ENCODE measurements at places on chromosomes 3 and 15.

DNA sequence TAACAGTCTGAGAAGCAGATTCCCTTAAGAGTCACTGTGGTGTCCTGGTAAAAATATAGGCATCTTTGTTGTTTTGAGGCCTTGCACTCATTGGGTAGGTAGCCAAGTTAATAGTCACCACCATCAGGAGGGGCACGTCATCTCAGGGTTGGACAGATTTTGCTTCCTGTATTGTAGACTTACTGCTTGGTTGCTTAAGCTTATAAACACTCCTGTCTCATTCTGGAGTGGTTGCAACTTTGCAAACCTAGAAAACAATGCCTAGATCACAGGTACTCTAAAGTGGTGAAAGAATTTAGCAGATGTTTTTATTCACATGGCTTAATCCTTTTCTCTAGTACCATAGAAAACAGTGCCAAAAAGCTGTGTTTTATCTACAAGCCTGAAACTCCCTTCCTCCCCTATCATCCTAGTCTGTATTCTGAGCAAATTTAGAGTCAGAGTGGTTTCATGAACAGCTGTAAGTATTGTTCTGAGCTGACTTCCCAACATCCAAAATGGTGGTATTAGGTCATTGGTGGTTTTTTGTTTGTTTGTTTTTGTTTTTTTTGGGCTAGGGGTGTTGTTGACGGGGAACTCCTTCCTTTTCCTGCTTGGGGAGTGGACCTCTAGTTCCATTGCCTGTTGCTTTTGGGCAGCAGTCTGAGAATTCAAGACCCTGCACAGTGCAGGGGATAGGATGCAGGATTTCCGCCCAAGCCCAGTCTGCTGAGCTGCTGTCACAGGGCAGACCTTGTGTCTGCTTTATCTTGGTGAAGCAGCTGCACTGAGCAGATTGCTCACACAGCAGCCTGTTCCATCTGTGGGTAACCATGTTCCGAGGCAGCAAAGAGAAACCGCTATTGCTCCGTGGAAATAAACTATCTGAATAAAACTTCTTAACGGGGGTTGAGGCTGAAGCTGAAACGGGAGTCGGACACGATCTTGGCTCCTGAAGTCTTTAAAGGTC is 202.0 kb downstream of the AKAP13 start:
- peak; percentile 70 for DNase-seq

- DNase-seq, result no peak
Observed at GRCh38 chr3:126510308-126510910, 7.2 kb downstream of the UROC1 start.

DNA sequence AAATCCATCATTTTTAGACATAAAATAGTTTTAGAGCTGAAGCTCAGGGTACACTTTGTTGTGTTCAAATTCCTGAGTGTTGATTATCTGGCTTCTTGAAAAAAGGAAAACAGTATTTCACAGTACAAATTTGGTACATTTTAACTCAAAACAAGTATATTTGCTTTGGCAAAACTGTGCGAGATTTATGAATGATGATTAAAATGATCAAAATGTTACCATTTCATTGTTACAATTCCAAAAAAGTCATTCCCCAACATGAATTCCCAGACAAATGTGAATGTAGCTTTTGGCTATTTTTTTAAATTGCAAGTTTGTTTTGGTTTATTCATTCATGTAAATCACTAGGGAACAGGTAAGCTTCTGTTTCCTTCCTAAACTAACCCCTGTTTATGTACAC is 347.4 kb upstream of the DCBLD2 start:
- no peak for DNase-seq

GRCh38 chr3:49333091-49333490 is 6.8 kb downstream of the USP4 start:
- DNase-seq, result peak; percentile 69

GRCh38 chr3:183116025-183116614 is 16.8 kb upstream of the MCCC1 start:
- peak; percentile 79 for DNase-seq

DNA sequence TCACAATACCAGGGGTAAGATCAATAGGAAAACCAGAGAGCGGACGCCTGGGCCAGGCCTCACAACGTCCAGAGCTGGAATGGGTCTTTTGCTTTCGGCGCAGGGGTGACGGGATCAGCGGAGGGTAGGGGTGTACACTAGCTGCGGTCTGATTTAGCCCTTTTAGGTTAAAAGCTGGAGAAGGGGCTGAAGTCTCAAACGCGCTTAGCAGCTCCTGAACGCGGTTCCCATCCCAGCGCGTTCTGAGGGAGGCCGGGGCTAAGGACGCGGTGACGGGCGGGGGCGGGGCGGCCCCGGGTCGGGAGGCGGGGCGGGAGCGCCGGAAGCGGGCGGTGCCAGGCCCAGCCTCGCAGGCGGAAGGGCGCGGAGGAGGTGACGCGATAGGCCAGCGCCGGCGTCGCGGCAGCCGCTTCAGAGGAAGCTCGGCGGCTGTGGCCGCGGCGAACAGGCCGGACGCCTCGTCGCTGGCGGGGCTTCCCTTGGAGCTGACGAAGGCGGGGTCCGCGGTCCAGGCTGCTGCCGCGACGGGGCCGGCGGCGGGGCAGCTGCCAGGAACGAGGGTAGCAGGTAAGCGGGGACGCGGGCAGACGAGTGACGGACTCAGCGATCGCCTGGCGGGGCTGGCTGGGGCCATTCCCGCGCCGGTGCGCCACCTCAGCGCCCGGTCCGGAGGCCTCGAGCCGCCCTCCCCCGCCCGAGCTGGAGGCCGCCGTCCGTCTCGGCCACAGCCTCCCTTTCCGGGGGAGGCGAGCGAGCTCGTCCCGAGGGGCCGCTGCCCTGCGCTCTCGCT is at the start of gene SENP5:
Gene SENP5 (plus strand): TSS at position 414 of the 790 bp plus-strand sequence. CDS start 17,262 bp downstream, outside the sequence.
- DNase-seq, result peak; percentile 95

GRCh38 chr3:71129611-71130431 is 453.7 kb downstream of the FOXP1 start:
- DNase-seq, result peak; percentile 40

GRCh38 chr15:68553314-68553993 is 25.3 kb upstream of the CORO2B start:
- DNase-seq, result no peak

DNA sequence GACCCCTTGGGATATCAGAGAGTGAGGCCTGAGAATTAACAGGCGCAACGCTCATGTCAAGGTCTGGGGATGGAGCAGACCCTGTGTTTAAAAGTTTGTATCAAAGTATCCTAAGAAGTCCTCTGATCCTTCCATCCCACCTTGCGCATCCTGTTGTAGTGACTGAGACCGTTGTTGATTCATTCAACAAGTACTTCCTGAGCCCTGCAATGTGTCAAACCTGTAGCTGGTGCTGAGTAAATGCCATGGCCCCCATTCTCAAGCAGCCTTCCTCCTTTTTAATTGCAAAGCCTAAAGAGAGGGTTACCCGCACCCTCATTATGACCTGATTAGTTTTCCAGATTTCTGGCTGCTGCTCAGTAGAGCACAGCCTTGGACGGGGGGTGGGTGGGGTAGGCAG is 46.4 kb downstream of the RPLP1 start:
- no peak for DNase-seq

DNA sequence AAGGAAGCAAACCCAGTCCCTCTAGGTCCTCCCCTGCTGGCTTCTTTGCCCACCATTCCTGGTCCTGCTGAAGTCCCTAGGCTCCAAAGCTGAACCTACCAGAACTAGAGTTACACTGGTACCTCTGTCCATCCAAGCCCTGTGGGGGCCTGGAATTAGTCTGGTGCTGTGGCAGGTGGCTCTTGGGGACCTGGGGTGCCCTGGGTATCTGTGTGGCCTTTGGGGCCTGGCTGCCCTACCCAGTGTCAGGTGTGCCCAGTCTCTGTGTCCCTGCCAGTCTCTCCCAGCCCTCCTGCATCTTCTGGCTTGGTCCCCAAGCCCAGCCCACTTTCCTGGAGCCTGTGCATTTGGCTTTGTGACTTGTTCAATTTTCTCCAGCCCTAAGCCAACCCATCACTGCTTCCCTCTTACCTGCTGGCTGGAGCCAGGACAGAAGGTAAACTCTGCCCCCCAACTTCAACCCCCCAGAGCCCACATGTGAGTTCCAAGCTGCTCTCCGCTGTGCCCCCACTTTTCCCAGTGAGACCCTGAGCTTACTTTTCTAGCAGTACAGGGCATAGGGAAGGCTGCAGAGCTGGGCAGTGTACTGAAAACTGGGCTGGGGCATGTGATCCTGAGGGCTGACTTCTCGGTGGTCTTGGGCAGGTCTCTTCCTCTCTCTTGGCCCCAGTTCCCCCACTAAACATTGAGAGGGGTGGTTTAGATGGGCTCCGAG is 28.3 kb upstream of the HHATL start:
- DNase-seq, result no peak

DNA sequence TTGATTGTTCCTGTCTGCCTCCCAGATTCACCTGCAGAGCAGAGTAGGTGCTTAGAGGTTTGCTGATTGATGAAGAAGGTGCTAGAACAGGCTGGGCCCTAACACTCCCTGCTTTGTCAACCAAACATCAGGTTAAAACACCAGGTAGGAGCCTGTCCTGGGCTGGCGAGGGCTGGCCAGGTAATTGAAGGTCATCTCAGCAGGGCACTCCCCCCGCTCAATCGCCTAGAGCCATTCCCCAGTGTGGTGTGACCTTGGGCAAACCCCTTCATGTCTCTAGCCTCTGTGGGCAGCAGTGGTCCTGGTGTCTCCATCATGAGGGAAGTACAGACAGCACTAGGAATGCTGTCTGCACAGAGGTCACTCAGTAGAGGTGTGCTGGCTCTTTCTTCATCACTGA is 88.3 kb downstream of the KLF15 start:
- DNase-seq, result no peak

DNA sequence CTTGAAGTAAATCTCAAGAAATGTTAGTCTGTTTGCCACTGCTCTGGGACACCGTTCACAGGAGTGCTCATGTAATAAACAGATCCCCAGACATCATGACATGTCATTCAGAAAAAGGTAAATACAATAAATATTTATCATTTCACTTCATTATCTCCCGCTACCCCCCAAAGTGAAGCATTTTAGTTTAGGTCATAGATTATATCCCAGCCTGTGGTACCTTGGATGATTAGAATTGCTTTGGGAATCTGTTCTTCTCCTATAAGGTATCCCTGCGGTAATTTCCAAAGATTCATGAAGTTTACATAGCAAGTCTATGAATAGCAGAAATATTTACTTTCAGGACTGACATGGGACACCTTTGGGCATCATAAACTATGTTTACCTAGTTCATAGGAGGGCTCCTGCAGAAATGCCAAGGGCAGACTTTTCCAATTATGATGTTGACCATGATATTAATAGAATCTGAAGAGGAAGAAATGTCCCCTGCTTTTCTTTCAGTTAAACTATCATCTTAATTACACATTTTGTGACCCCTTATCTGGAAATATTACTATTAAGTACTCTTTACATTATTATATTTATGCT is 268.0 kb downstream of the NAALADL2 start:
- DNase-seq, result no peak

DNA sequence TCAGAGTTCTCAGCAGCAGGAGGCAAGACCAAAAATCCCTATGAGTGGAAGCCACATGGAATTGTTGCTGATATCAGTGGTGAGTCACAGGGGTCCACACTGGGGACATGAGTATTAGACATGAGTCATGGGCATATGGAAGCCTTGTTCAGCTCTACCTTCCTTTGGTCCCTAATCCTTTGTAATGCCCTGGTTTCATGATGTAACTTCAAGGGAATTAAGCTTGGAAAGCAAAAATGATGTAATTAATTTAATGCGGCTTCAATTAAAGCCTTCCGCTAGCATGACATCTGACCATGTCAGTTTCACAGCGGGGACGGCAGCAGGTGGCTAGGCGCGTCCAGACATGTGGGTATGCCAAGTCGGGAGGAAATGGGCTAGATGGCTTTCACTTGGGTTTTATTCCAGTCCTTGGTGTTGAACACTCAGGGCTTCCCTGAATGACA is 176.1 kb upstream of the RGMA start:
- no peak for DNase-seq

DNA sequence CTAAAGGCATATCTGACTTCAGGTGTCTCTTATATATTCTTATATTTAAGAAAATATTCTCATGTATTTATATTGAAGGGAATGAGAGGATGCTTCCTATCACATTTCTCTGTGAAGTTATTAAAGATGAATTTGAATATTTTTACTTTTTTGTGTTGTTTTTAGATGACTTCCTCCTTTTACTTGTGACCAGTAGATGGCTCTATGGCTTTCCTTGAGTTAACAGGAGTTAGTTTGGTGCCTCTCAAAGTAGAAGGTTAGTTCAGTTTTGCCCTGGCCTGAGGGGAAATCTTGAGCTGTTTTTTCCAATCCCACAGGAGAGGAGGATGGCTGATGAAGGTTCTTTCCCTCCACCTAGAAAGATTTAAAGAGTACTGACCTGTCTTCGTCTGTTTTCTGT is 80.7 kb downstream of the SQOR start:
- DNase-seq, result no peak

DNA sequence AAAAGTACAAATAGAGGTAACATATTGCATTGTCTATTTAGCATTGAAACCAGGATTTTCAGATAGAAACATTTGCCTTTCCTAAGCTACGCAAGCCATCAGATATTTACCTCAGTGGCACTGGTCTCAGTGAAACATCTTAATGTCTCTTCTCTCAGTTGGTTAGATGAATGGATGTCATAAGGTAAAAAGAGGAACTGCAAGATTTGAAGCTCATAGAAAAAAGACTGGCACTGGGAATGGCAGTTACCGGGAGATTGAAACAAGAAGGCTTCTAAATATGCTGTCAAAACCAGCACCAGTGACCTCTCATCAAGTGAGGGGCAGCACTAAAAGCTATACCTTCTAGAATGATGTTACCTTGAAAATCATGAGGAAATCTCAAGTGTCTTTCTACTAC is 486.4 kb downstream of the FHIT start:
- no peak for DNase-seq

DNA sequence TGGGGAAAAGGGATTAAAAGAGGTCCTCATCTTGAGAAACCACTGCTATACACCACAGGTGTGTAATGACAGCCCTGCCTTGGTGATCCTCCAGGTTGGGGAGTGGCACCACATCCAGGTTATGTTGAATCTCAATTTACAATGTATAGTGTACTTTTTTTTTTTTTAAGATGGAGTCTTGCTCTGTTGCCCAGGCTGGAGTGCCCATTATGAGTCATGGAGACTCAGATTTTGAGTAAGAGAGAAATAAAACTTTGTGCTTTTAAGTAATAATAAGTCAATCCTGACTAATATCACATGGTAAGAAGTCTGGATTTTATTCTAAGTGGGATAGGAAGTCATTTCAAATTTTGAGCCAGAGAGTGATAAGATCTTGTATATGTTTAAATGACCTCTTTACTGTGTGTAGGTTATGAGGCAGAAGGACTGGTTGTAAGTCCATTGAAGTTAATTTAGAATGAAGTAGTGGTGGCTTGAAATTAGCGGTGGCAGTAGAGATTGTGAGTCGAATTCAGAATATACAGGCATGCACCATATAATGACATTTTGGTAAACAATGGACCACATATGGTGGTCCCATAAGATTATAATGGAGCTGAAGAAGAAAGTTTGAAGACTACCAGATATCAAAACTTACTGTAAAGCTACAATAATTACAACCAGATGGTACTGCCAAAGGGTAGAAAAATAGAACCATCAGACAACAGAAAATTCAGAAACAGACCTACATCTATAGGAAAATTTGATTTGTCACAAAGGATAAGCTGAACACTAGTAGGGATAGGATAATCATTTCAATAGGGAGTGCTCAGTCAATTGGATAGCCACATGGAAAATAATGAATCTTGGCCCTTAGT is 20.7 kb downstream of the POPDC2 start:
- no peak for DNase-seq
